Activated T-helper 1 cell treated with anti-CD3 and anti-CD28 coated beads, Interleukin-2, amount 50 U/mL, for 16 hours (primary cell): ENCODE measurements at places on chromosomes 4 and X.

- no peak for DNase-seq
Measured at GRCh38 chr4:94621491-94622080, 136.2 kb upstream of the BMPR1B start.

GRCh38 chr4:71635139-71635748 is 148.6 kb downstream of the GC start:
- DNase-seq, result no peak

DNA sequence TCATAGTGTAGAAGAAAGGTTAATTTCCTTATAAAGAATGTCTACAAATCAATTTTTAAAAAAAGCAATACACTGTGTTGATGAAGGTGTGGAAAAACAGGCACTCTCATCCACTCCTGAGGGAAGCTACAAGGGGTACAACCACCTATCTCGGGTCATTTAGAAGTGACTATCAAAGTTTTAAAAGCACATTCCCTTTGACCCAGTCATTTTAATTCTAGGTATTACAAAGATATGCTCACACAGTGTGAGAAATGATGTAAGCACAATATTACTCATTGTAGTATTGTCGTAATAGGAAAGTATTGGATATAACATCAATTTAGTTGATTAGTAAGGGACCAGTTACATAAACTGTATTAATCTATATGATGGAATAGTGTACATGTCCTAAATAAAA is 7.4 kb upstream of the HCCS start:
- no peak for DNase-seq

DNA sequence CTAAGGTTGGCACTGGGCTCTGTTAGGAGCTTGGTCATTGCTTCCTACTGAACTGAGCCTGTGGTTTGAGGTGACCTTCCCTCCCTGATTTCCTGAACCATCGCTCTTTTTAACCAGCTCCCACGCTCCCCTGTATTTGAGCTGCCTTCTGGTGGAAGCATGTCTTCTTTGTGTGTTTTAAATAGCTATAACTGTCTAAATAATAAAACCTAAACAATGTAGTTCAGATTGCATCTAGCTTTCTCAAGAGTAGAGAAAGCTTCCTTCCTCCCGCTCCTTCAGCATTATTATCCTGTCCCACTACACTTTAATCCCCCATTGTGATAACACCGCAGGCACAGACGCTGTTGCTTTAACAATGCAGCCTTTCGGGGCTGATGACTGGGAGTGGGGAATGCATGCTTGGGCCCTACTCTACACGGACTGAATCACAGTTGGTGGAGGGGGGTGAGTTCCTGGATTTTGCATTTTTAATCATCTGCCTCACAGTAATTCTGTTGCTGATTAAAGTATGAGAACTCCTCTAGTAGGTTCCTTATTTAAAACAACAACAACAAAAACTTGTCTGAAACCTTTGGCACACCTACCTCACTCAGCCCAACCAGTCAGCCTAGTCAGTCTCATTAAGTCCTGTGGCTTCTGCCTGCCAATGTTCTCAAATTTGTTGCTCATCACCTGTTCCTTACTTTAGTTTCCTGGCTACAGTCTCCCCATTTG is 6.6 kb downstream of the SMS start:
- no peak for DNase-seq

- no peak for DNase-seq
Measured at GRCh38 chr4:182898479-182898799, 18.7 kb downstream of the DCTD start.

- no peak for DNase-seq
Measured at GRCh38 chrX:30589146-30589888, 11.8 kb upstream of the TASL start.

GRCh38 chrX:131649741-131650140 is 105.9 kb downstream of the OR13H1 start:
- DNase-seq, result no peak

DNA sequence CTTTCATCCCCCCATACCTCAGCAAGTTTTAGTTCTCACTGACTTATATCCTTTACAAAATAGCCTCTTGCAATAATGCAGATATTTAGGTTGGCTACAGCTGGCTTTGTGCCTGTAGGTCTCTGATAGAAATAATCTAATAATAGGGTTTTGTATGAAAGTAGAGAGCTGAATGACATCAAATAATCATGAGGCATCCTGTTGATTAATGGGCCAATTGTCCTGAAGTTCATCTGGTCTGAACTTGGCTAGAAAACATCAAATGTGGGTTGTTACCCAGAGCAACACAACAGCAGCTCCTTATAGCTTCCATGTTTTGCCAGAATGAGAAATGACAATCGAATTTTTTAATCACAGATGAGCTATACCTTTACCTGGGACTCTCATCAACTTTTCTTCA is 19.2 kb upstream of the LHFPL1 start:
- DNase-seq, result no peak
